Stimulated activated CD4-positive, alpha-beta T cell treated with anti-CD3 and anti-CD28 coated beads, TNF-alpha, amount 100 ng/mL, for 48 hours (primary cell): ENCODE measurements at places on chromosomes 16 and 17.

DNA sequence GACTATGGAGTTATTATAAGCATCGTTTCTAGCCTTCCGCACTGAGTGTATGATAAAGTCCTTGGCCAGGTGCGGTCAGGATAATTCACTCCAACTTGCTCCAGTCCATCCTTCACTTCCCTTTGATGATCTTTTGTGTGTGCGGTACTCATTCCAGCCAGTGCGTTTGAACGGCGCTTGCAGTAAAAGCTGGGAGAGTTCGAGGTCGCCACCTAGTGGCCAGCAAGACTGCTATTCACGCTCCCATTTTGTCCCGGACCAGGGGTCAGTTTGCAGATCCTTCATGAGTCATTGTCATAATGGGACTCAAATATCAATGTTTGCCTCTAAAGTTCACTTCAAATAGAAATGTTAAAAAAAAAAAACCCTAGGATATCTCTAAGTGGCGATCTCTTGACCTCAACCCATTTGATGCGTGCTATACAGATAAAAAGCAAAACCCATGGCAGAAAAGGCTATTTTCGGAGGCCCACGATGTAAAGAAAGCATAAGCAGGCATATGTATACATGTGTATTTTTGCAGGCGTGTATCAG, 417.1 kb downstream of the TMEM114 start:
- DNase-seq: peak; percentile 2

DNA sequence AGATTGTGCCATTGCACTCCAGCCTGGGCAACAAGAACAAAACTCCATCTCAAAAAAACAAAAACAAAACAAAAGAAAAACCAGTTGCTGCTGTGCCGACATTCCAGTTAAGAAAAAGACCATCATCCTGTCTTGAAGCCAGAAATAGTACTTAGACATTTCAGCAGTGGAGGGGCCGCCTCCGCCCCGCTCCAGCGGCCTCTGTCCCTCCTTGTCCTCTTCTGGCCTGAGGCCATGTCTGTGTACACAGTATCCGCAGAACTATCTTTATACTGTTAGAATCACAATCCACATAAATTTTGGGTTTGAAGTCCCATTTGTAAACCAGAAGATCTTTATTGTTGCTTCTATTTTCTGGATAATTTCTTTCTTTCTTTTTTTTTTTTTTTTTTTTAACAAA, 24.9 kb downstream of the ZC3H18 start:
- DNase-seq: no peak

GRCh38 chr17:37391146-37391545, 15.4 kb downstream of the C17orf78 start:
- DNase-seq: no peak

DNA sequence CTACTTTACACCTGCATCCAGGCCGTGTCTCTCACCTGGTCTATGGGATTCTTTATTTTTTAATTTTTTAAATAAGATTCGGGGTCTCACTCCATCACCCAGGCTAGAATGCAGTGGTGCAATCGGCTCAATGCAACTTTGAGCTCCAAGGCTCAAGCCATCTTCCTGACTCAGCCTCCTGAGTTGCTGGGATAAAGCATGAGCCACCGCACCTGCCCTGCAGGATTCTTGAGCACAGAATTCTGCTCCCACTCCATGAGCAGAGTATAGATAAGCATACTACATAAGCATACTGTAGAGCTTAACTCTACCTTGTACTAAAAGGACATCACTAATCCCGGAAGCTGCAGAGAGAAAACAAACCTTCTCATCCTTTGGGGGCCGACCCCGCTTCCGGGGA, 15.5 kb downstream of the GLYR1 start:
- DNase-seq: no peak

DNA sequence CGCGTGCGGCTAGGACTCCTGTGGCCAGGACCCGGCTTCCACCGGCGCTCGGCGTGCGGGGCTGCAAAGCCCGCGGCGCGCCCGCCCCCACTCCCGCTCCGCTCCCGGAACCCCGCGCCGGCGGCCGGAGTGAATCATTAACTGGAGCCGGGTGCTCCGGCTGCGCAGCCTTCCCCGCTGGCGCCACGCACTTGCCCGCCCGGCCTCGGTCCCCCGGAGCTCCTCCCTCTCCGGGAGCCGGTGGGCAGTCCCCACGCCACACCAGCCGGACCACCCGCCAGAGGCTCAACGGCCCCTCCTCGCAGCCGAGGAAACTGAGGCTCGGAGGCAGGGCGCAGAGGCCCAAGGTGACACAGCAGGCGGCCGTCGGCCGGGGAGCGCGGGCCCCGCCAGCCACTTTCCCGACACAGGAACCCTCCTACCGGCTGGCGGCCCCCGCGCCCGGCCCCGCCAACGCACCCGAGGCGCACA, 580 bp downstream of the BCAR1 start:
- DNase-seq: no peak

- DNase-seq: no peak
Observed at GRCh38 chr16:49629851-49630250, 226.1 kb downstream of the ZNF423 start.

DNA sequence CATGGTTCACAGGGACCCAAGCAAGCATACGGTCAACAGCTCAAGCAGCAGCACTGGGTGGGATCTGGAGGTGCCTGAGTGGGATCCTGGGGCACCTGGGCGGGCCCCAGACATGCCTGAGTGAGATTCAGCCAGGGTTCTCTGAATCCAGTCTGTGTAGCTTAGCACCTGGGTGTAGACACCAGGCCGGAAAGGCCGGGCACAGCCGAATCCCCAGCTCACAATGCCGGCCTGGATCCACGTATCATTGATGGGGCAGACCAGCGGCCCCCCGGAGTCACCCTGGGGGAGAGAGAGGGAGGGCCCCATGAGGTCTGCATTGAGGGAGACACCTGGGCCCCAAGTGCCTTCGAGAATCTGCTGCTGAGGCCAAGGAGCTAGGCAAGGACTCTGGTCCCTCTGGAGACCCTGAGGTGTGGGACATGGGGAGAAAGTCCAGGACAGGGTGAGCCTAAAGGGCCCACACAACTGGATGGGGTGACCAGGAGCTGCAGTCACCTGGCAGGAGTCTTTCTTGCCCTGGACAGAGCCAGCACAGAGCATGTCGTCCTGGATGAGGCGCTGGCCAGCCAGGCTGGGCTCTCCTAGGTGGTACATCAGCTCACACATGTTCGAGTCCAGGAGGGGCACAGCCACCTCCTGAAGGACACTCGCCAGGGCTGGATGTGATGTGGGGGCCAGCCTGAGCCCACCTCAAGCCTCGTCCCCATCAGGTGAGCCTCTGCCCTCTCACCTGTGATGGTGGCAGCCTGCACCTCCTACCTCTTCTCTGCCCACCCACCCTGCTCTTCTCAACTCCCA, 9.7 kb downstream of the ZG16B start:
- no peak for DNase-seq

GRCh38 chr17:17114592-17115225, 72.5 kb downstream of the MPRIP start:
- DNase-seq: no peak

DNA sequence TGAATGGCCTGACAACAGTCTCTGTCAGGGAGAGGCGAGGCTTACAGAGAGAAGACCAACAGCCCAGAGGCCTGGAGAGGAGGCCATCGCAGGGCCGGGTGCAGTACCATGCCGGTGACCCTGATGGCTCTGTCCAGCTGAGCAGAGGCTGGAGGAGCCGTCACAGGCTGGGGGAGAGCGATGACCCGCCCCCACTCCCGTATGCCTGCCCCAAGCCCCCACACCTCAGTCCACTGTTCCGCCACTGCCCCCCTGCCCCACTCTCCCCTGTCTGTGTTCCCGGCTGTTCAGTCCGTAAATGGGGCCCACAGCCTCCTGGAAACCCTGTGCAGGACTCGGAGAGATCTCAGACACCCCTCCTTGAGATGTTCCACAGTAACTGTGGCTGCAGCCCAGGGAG, 12.8 kb upstream of the FAM83G start:
- no peak for DNase-seq

GRCh38 chr16:51666821-51667220, 515.8 kb upstream of the SALL1 start:
- DNase-seq: no peak

DNA sequence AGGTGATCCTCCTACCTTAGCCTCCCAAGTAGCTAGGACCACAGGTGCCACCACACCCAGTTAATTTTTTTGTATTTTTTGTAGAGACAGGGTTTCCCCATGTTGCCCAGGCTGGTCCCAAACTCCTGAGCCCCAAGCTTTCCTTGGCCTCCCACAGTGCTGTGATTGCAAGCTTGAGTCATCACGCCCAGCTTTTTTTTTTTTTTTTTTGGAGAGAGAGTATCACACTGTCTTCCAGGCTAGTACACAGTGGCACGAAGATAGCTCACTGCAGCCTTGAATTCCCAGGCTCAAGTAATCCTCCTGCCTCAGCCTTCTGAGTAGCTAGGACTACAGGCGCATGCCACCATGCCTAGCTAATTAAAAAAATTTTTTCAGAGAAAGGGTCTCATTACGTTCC, 27.2 kb downstream of the HEATR9 start:
- no peak for DNase-seq

DNA sequence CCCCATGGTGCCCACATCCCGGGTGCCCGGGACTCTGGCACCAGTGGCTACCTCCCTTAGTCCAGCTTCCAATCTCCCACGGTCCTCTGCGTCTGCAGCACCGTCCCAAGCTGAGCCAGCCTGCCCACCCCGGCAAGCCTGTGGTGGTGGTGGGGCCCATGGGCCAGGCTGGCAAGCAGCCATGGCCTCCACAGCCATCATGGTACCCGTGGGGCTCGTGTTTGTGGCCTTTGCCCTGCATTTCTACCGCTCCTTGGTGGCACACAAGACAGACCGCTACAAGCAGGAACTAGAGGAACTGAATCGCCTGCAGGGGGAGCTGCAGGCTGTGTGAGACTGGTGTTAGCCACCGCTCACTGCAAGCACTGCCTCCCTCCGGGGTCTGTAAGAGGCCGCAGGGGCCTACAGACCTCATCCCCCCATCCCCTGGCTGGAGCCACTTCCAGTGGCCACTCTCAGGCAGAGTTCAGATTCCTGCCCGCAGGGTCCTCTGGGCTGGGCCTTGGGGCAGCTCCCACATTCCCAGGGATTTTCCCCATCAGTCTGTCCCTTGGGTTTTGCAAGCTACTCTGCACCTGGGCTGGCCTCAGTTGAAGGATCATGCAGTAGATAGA, 3.9 kb upstream of the SETD1A start:
- DNase-seq: peak; percentile 49

DNA sequence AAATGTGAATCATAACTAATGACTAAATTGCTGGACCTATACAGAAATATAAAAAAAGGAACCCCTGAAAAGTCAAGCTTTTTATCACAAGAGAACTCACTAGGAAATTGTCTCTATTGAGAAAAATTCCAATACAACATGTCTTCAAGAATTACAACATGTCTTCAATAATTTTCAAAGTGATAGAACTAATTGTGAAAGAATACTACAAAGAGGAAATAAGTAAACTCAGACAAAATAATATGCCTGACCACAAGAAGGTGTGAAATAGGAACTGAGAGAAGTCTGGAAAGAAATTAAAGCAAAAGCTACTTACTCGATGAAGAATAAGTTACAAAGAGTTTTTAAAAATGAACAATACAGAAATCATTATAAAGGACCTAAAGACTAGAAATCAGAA, 29.9 kb upstream of the OR1G1 start:
- DNase-seq: no peak

- no peak for DNase-seq
Observed at GRCh38 chr17:61371606-61372005, 28.0 kb upstream of the TBX2 start.

- DNase-seq: no peak
Observed at GRCh38 chr17:42683407-42684034, 1.2 kb downstream of the CNTNAP1 start.

- DNase-seq: no peak
Observed at GRCh38 chr16:3174618-3175148, 13.3 kb upstream of the OR1F1 start.

DNA sequence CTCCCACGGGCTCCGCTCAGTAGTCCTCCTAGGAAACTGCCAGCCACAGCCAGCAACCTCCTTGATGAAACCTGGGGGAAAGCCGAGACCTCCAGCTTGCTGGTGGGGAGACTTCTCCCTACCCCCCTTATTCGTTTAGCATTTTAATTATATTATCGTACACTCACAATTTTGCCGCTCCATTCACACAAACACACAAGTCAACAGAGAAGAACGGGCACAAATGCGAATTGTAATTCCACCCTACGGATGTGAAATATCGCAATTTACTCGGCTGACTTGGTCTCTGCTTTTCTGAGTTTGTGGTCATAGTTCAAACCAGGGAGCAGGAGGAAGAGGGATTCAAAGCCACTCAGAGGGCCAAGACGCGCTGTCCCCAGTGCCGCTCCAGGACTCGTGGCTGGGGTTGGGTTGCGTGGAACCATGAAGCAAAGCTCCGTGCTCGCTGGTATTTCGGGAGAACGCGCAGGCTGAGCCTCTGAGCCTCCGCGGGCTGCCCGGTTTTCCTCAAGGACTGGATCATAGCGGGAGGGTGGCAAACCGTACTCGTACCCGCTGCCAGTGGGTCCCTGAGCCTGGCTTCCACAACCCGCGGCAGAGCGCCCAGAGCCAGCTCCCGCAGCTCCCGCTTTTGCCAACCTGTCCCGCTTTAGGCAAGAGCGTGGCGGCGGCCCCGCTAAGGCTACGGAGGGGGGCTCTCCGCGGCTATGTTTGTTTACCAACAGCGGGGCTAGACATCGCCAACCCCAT, 2.0 kb downstream of the LHX1 start:
- DNase-seq: no peak

DNA sequence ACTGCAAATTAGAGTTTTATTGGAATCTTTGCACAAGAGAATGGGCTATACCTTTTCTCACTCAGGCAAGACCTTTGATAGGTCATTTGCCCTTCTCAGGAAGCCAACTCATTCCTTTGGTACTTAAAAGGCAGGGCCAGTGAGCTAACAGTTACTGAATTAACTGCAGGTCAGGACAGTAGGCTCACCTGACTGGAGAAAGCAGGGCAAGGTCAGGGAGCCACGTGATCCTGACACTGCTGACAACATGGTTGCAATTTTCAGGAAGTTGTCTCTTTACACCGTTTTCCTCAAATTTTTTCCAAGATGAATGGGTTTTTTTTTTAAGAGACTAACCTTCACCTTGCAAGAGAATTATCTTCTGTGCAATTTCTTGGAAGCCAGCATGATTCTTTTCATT, 21.1 kb downstream of the CPSF4L start:
- no peak for DNase-seq

GRCh38 chr16:7437135-7437804, 104.6 kb downstream of the RBFOX1 start:
- no peak for DNase-seq

DNA sequence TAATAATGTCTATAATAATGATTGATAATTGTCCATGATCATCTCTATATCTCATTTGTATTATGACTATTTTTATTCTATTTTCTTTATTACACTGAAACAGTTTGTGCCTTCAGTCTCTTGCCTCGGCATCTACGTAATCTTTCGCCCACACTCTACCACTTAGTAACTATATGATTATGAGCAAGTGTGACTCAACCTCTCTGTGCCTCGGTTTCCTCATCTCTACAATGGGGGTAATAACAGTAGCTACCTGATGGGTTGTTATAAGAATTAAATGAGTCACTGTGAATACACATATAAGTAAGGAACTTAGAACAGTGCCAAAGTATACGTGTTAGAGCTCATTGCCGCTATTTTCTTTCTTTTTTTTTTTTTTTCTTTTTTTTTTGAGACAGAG, 3.7 kb upstream of the SLC16A11 start:
- DNase-seq: no peak
